RPMI8226 (cell line): ENCODE measurements at places on chromosomes 4 and X.

GRCh38 chr4:83234902-83235644 is 49.5 kb downstream of the COQ2 start:
- no peak for DNase-seq

GRCh38 chr4:80709082-80709869 is 321.2 kb upstream of the BMP3 start:
- DNase-seq, result no peak

GRCh38 chr4:139959396-139959795 is 194.6 kb downstream of the MAML3 start:
- no peak for DNase-seq

GRCh38 chr4:112199041-112199440 is 32.5 kb upstream of the AP1AR start:
- DNase-seq, result no peak

DNA sequence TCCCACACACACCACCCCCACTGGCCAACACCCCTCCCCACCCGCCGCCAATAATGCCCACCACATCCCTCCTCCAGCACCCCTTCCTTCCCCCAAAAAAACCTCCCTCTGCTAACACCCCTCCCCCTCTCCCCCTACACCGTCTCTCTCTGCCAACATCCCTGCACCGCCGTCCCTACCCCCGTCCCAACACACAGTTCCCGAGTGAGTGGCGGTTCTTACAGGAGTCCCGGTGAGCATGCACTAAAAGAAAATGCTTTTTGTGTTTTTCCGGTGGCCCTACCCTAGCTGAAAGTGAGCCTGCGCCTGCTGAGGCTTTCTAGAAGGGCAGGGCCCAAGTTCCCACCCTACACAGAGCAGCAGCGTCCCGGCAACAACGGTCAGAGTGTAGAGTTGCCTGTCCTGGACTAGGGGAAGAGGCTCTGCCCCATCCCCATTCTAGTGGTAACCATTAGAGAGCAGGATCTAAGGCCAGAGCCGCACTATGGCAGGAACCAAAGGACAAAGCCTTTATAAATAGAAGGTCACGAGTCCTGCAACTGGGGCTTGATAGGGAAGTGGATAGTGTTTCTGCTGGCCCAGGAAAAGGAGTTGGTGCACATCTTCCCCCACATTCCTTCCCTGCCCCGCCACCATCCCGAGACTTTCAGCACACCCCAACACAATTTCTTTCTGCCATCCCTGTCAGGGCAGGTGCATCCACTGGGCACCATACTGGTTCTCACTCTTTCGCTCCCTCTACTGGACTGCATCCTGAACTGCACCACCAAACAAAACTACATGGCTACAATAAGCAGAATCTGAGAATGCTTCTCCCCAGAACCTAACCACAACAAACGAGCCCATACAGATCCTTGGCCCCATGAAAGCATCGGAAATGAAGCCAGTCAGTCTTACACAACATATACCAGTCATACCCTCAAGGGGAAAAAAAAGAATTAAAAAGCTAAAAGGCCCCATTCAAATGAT is 78.1 kb upstream of the PAGE3 start:
- peak; percentile 48 for DNase-seq

DNA sequence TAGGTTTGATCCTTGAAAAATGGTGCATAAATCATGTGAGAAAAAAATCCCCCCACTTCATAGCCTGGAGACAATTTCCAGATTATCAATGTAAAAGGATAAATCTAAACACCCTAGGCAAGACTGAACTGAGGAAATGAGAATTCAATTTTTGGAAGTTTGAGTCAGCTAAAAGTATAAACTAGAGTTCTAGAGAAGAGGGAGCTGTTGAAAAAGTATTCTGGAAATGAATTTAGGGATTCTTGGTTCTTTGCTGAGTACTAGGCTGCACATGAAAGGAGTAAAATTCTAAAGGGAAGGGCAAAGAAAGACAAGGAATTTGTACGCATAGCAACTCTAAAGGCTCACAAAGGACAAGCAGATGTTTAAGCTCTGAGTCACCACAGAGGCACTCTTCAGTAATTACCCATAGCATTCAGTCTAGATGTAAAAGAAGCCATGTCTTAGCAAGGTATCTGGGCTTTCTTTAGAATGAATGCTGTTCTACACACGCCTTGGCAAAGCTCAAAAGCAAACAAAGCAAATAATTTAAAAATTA is 896.5 kb downstream of the PDHA2 start:
- no peak for DNase-seq

DNA sequence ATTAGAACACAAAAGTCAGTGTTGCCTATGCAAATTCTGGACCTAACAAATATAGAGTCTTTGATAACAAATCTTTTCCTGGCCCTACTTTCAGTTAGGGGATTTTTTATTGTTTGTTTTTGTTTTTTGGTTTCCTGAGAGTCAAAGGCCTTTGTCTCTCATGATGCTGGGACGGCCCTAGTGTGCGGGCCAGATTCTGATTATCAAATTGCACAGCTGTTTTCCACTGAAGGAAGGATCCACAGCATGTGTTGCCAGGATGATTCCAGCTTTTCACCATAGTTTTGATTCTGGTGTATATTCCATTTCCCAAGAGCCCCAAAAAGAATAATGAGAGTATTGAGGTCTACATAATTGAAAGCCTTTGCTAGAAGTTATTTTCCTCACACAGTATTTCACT is 248.2 kb downstream of the CAMK2D start:
- DNase-seq, result no peak

DNA sequence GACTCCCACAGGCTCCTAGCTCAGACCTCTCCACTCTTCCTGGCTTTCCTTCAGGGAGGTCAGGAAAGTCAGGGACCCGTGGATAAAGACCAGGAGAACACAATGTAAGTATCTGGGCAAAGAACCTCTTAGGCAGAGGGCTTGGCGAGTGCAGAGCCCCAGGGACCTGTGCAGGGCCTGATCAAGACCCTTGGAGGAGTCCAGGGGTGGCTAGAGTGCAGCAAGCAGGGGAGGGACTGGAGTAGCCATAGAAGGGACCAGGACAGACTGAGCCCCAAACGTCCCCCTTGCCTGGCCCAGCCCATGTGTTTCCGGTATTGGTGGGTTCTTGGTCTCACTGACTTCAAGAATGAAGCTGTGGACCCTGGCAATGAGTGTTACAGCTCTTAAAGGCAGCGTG is 5.9 kb upstream of the TNIP2 start:
- no peak for DNase-seq
